ENCODE measurements at places on chromosomes 6 and 20.

DNA sequence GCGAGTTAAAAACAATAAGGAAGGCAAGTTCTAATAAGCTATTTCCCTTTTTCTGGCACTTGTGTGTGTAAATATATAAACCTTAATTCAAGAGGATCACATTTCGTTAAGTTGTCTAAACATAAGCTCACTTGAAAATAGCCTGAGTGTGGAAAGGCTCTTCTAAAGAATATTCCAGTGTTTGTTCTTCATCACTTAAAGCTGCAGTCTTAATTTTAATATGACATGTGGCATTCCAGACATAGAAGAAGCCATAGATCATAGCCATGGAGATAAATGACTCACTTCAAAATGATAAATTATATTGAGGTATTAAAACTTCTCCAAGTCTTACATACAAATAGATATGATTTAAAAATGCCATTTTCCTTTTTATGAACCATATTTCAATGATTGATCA is 42.1 kb downstream of the IYD start:
- no peak for DNase-seq

DNA sequence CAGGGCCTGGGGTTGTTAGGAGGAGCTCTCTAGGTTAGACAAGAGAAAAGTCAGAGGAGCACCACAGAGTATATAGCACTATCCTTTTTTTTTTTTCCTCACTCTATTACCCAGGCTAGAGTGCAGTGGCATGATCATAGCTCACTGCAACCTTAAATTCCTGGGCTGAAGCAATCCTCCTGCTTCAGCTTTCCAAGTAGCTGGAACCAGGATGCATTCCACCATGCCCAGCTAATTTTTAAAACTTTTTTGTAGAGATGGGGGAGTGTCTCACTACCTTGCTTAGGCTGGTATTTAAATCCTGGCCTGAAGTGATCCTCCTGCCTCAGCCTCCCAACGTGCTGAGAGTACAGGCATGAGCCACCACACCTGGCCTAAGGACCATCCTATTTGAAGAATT is 19.3 kb upstream of the AKIRIN2 start:
- DNase-seq, result no peak

GRCh38 chr20:37365760-37366638 is 20.1 kb downstream of the SRC start:
- DNase-seq, result peak; percentile 7

DNA sequence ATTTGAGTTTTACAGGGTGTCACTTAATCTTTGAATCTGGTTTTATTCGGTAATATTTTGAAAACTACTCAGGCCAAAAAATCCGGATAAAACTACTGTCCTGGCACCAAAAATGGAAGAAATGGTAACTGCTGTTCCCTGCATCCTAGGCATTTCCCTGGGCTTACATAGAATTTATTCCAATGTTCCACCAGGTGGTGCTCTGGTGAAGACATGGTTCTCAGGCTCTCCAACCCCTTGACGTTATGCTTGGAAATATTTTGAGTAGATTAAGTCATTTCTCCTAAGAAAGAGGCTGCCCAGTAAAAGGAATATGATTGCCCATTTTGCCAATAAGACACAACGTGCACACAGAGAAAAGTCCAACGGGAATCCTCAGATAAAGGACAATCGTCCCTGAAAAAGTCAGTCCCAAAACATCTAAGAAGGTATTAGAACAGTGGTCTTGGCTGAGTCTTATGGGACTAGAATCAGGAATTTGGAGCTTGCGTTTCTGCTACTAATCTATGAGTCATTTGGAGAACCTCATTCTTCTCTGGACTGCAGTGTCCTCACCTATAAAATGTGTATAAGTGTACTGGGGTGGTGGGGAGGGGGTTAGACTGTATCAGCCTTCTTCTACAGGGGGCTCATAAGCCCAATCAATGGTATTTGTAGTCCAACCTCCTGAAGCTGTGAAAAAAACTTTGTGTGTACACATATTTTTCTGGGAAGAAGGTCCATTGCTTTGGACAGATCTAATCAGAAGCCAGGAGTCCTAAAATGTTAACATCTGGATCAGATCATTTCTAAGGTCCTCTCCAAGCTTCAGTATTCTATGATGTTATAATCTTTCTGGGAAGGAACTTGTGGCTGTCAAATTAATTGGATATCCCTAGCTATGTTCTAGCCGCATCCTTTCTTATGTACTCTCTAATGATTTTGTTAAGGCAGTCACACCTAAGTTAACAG is 131.0 kb upstream of the BMP2 start:
- DNase-seq, result peak; percentile 22

- DNase-seq, result no peak
Observed at GRCh38 chr6:39280247-39280731, 33.9 kb downstream of the KCNK17 start.

DNA sequence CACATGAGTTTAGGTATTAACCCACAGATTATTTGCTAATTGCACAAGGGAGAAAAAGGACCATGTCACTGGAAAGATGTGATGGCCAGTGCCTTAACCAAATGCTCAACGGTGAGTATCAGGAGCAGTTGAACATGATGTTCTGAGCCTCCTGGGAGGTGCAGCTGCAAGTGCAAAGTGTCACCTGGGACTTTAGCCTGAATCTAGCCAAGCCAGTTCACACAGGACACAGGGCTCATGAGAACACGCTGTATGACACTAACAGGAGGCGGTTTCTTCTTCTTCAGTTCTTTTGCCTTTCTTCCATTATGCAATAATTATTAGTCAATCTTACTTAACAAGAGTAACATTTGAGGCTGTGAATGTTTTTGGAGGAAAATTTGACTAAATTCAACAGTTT is 225.3 kb downstream of the THBS2 start:
- DNase-seq, result no peak

DNA sequence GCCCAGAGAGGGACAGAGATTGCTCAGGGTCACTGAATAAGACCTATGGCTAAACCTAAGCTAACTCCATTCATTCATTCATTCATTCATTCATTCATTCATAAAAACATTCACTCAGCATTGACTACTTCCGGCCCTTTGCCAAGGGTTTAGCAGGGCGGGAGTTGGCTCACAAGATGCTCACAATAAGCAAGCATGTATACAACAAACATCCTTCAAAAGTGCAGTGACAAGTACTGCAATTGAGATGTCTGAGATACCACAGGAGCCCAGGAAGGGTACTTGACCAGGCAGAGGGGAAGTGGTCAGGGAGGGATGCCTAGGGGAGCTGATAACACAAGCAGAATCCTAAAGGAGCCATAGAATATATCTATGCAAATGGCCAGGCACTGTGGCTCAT is 18.2 kb upstream of the KIAA1755 start:
- no peak for DNase-seq

DNA sequence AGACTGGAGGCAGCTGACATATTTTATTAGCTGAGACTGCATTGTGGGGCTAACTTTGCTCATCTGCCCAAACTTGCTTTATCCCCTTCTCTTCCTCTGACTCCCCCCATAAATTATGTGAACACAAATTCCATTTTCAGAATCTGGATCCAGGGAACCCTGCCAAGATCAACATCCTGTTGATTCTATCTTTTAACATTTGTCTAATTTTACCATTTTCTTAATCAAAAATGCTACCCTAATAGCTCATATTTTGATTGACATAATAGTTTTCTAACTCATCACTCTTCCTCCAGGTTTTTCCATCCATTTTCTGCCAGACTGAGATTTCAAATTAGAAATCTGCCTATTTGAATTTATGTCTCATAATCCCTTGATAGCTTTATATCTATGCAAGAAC is 184.7 kb upstream of the PRSS16 start:
- DNase-seq, result no peak

- DNase-seq, result peak; percentile 90
Observed at GRCh38 chr6:30828027-30828962, 56.0 kb upstream of the DDR1 start.

DNA sequence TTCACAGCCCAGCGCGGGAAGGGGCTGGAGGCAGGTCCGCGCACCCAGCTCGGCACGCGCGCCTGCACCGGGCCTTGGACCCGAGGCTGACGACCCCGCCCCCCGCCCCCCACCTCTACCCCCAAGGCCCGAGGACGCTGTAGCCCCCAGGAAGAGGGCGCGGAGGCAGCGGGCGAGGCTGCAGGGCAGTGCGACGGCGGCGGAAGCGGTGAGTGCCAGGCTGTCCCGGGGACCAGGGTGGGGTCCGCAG is 1.2 kb downstream of the LIME1 start:
- peak; percentile 57 for DNase-seq

DNA sequence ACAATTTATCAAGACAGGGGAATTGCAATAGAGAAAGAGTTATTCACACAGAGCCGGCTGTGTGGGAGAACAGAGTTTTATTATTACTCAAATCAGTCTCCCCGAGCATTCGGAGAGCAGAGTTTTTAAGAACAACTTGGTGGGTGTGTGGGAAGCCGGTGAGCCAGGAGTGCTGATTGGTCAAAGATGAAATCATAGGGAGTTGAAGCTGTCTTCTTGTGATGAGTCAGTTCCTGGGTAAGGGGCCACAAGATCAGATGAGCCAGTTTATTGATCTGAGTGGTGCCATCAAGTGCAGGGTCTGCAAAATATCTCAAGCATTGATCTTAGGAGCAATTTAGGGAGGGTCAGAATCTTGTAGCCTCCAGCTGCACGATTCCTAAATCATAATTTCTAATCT is 50.0 kb upstream of the ECI2 start:
- DNase-seq, result no peak

- DNase-seq, result no peak
Observed at GRCh38 chr20:4820806-4821518, 99.3 kb downstream of the PRND start.

GRCh38 chr20:43920797-43921196 is 6.1 kb downstream of the TOX2 start:
- no peak for DNase-seq

GRCh38 chr20:44644230-44644617 is 7.3 kb downstream of the ADA start:
- DNase-seq, result no peak

- no peak for DNase-seq
Observed at GRCh38 chr6:36839749-36840431, 646 bp upstream of the CPNE5 start.

GRCh38 chr6:9938801-9939200 is 476.1 kb downstream of the TFAP2A start:
- no peak for DNase-seq

GRCh38 chr20:17882065-17882833 is 86.3 kb downstream of the SNX5 start:
- peak; percentile 48 for DNase-seq

DNA sequence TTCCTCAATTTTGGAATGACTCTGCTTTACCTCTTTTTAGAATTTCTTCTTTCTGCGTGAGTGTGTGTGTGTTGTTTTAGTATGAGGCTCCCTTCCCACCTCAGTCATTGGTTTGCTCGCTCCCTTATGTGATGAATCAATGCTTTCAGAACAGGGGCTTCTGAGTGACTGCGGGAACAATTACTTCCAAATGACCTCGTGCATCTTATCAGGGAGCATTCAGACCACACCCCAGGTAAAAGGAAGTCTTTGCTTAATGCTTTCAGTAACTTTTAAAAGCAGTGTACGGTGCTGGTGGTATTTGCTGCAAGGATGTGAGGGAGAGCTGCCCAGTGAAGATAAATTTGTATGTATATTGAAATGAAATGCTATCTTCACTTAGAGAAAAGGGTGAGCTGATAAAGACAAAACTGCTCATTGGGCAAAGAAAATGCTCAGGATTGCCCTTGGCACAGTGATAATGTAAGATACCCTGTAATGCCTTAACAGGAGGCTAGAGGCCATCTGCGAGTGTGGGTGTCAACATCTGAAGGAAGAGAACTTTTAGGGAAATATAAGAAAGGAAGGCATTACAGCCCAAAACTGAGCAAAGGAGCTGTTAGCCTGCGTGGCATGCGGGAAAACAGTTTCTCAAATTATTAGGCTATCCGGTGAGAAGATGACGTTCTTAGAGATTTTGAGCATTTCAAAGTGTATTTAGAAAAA is at the start of gene MLIP:
Gene MLIP (plus strand): TSS at position 103 of the 705 bp plus-strand sequence. CDS start 37 bp downstream, at position 140.
- no peak for DNase-seq

GRCh38 chr20:9495701-9496100 is 18.7 kb upstream of the LAMP5 start:
- no peak for DNase-seq

GRCh38 chr20:57451431-57451794 is 60.2 kb downstream of the RBM38 start:
- no peak for DNase-seq

DNA sequence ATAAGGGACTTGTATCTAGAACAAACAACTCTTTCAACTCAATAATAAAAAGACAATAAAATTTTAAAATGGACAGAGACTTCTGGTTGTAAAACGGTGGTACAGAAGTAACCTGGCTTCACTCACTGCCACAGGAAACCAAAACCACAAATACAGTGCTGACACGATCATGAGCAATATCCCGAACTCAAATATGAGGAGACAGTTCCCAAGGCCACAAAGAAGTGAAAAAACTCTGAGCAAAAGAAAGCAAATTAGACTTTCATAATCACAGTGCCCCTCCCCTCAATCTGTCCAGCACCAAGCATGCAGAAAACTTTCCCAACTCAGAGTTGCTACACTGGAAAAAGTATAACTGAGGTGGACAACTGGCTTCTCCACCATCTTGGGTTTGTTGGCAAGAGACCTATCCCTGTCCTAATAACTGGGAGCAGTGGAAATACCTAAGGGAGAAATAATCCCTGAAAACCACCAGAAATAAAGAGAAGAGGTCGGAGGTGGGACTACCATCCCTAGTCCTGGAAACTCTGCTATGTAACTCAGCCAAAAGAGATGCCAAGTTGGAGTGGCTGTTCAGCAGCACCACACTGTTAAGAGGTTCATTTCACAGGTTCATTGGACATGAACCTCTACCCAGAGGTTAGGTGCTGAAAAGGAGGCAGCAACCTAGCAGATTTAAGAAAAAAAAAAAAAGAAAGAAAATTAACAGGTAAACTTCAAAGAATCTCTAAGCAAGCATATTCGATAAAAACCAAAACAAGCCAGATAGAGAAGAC is 55.5 kb downstream of the REV3L start:
- no peak for DNase-seq

- no peak for DNase-seq
Observed at GRCh38 chr6:163520956-163521355, 106.4 kb downstream of the QKI start.

- DNase-seq, result peak; percentile 88
Observed at GRCh38 chr20:10671919-10672623, 1.7 kb downstream of the JAG1 start.

DNA sequence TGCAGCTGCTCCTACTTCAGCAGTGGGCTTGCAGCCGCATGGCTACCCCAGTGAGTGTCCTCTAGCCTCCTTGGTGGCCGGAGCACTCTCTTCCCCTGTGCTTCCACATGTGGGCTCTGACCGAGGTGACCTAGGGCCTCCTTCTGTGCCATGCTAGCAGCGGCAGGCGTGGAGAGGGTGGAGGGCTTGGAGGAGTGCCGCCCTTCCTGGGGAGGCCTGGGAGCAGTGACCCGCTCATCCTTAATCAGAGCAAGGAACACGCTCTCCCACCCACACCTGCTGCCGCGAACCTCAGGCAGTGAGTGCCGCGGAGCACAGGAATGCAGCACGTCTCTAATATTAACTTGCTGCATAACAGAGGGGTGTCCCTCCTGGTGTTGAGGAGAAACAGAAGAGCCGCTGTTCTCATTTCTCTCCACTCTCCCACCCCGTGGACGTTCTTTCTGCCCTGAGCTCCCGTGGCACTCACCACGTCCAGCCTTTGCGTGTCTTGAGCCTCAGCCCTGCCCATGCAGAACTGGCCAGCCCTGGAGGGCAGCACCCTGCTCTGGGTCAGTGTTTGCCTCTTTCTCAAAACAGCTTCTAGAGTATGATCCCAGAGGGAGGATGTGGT is 31.9 kb downstream of the DUSP22 start:
- peak; percentile 67 for DNase-seq
